ENCODE measurements at places on chromosomes 11 and 22. TPM values are rescaled to one million over a fixed set of nuclear protein-coding genes. Genes with fewer than 3 reads are reported as not detected.

DNA sequence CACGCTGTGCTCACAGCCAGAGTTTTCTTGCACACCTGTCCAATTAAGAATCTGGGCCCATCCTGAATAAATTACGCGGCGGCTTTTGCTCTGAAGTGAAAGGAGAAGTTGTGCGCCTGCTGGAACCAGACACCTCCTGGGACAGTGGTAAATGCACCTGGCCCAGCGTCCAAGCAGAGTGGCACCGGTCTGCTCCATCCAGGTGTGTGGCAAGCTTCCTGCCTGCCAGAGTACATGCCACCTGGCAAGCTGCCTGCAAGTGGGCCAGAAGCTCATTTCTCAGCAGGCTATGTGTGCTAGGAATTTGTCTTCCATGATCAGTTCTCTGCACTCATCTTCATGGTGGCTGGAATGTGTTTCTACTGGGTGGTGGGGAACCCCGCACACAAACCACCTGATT, 660.6 kb downstream of the ETS1 start:
- H3K27ac ChIP-seq = no peak overlapping the region
- no peaks in the 10 kb centered on the region for H3K27me3 ChIP-seq
- no peaks in the 10 kb centered on the region for H3K36me3 ChIP-seq
- H3K4me1 ChIP-seq = no peaks in the 10 kb centered on the region
- H3K4me3 ChIP-seq = no peak overlapping the region

DNA sequence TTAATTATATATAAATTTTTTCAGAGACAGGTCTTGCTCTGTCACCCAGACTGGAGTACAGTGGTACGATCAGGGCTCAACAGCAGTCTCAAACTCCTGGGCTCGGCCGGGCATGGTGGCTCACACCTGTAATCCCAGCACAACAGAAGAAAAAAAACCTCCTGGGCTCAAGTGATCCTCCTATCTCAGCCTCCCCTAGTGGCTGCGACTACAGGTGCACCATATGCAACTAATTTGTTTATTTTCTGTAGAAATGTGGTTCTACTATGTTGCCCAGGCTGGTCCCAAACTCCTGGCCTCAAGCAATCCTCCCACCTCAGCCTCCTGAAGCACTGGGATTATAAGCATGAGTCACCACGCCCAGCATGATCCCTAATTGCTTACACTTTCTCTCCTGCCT, 56.1 kb upstream of the SLC35C1 start:
- no peak overlapping the region for H3K27ac ChIP-seq
- no peak overlapping the region for H3K4me3 ChIP-seq
- H3K4me1 ChIP-seq = peaks cover 19% of the 10 kb centered on the region
- H3K36me3 ChIP-seq = no peaks in the 10 kb centered on the region
- no peaks in the 10 kb centered on the region for H3K27me3 ChIP-seq

DNA sequence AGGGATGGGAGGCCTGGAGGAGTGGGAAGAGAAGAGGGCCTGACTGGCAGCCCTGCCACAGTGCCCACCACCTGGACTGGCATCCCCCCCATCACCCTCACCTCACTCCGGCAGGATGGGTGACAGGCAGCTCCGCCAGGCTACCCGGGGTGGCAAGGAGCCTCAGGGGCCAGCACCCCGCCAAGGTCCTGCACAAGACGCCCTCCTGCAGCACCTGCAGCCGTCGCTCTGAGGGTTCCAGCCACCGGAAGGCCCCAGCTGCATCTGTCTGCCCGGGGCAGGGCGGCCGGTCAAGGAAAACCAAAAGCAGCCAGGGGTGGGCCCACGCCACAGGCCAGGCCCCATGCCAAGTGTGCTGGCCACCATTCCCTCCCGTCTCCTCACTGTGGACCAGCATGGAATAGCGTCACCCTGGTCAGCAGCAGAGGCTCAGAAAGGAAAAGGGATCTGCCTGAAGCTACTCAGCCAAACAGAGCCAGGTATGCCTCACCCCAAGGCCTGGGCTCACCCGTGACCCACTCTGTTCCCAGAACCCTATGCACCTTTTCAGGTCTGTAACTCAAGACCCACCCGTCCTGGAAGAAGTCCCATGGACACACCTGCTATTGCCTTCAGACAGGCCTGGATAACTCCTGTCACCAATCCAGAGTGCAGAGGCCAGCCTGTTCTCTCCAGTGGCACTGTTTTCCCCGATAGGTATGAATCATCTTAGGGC, 7.0 kb downstream of the RHBDD3 start:
- H3K36me3 ChIP-seq = peaks cover 8% of the 10 kb centered on the region
- no peak for DNase-seq
- no peaks in the 10 kb centered on the region for H3K27me3 ChIP-seq
- H3K27ac ChIP-seq = no peak overlapping the region

- no peaks in the 10 kb centered on the region for H3K36me3 ChIP-seq
- H3K27me3 ChIP-seq = no peaks in the 10 kb centered on the region
- DNase-seq = peak; percentile 95
- H3K27ac ChIP-seq = peak overlapping the region; percentile 92
- no peak overlapping the region for H3K4me3 ChIP-seq
These were observed 79.1 kb upstream of the KCNQ1OT1 start for GRCh38 chr11:2778630-2779498.

MFRP gene
- total RNA-seq = not detected

DNA sequence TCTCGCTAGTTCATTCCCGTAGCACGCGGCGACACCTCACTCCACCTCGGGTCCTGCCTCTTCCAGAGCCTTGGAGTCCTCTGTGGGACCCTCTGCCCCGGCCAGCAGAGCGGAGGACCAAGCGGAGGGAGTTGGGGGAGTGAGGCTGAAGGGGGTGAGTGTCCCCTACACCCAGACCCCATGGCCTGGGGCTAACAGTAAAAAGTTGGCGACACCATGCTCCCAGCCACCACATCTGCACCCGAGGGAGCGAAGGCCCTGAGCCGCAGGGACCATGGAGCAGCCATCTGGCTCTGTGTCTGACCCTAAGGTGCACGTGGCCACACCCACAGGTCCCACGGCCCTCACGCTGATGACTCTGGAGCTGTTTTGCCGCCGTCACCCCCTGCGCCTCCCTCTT, 293.8 kb downstream of the BRD1 start:
- no peak for DNase-seq
- no peaks in the 10 kb centered on the region for H3K4me1 ChIP-seq
- no peak overlapping the region for H3K27ac ChIP-seq
- no peaks in the 10 kb centered on the region for H3K36me3 ChIP-seq

TTLL1 gene
- 38.2 TPM for total RNA-seq

- no peak for DNase-seq
- H3K4me1 ChIP-seq = peaks cover 15% of the 10 kb centered on the region
- no peaks in the 10 kb centered on the region for H3K36me3 ChIP-seq
- H3K27ac ChIP-seq = no peak overlapping the region
These were observed 2.4 kb downstream of the BSX start for GRCh38 chr11:122979103-122979814.

WNT11 gene
- total RNA-seq = 114 TPM

CLTCL1 gene
- 12.2 TPM for total RNA-seq

- H3K27me3 ChIP-seq = no peaks in the 10 kb centered on the region
- peak; percentile 8 for DNase-seq
- no peak overlapping the region for H3K4me3 ChIP-seq
- peaks cover under 1% of the 10 kb centered on the region for H3K36me3 ChIP-seq
These were observed 202.0 kb downstream of the PGR start for GRCh38 chr11:100927579-100927978.

OR52I2 gene
- not detected for total RNA-seq

MISFA gene
- 3.6 TPM for total RNA-seq

PGM2L1 gene
- total RNA-seq = 5.4 TPM

REXO2 gene
- total RNA-seq = 62.8 TPM

DNA sequence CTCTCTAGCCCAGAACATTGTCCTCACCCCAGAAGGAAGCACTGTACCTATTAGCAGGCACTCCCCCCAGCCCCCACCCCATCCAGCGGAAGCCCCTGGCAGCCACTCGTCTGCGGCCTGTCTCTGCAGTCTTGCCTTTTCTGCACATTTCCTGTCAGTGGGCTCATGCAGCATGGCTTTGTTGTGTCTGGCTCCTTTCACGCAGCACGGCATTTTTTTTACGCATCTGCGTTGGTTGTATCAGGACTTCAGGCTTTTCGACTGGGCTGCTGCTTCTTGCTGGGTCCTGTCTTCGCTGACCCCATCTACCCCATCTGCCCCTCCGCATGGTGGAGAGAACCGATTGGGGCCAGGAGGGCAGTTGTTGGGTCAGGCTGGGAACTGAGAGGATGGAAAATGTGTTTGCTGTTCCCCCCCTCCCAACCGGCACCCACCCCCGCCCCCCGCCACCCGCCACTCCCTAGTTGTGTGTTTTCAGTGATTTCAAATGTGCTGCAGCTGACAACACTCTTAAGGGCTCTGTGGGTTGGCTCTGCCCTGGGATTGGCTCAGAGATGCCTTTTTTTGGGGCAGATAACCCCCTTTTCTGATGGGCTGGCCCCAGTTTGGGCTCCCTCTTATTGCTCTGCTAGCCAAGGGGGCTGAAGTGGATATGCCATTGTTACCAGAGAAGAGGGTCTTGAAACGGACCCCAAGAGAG, 110.0 kb downstream of the KIAA1671 start:
- H3K36me3 ChIP-seq = no peaks in the 10 kb centered on the region
- peak overlapping the region; percentile 54 for H3K27ac ChIP-seq
- H3K4me3 ChIP-seq = no peak overlapping the region
- no peaks in the 10 kb centered on the region for H3K4me1 ChIP-seq
- no peaks in the 10 kb centered on the region for H3K27me3 ChIP-seq

GRCh38 chr11:2390725-2391151, 9.8 kb upstream of the TSSC4 start:
- H3K27me3 ChIP-seq = no peaks in the 10 kb centered on the region
- H3K36me3 ChIP-seq = no peaks in the 10 kb centered on the region
- H3K4me3 ChIP-seq = no peak overlapping the region
- no peak overlapping the region for H3K27ac ChIP-seq
- H3K4me1 ChIP-seq = peaks cover 6% of the 10 kb centered on the region

GRAP2 gene
- total RNA-seq = 0.09 TPM

- no peak overlapping the region for H3K4me3 ChIP-seq
- H3K27ac ChIP-seq = peak overlapping the region; percentile 6
- H3K36me3 ChIP-seq = no peaks in the 10 kb centered on the region
- H3K4me1 ChIP-seq = peaks cover 8% of the 10 kb centered on the region
- H3K27me3 ChIP-seq = no peaks in the 10 kb centered on the region
These were observed 87.0 kb downstream of the DLG2 start for GRCh38 chr11:85540181-85540580.

GRCh38 chr11:134331354-134332188, at the start of gene GLB1L2:
GLB1L2 (plus strand) TSS chr11:134331988; CDS start chr11:134332062, 74 bp downstream.
- H3K27ac ChIP-seq = no peak within 1 kb of the TSS
- peak; percentile 87 for DNase-seq
- H3K36me3 ChIP-seq = no peaks in the 10 kb centered on the region
- peaks cover 62% of the 10 kb centered on the region for H3K27me3 ChIP-seq
- peaks cover 4% of the 10 kb centered on the region for H3K4me1 ChIP-seq
- H3K4me3 ChIP-seq = peak within 1 kb of the TSS; percentile 36

TRIM29 gene
- not detected for total RNA-seq

DNA sequence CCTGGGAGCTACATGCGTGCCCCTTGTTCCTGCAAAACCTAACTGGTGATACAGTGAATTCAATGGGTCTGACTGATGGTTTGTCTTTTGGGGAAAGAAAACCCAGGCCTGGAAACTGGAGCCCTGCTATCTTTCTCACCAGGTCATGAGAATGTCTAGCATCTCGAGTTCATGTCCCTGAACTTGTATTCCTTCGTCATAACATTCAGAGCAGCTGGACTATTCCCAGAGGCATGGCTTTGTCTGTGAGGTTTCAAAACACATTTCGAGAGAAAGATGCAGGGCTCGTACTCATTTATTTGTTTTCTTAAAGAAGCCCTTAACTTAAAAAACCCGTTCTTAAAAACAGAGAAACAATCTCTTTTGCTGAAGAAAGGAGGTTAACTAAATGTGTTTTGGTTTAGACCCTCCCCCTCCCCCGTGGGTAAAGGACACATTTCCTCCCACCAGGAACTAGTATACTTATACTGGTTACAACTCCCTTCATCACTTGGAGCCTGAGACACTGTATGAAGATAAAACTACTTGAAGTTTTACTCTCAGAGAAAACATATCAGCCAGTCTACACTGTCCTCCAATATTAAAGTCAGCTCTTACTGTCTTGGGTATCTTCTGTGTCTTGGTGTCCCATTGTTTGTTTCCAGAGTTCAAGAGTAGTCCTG, 43.2 kb downstream of the ME3 start:
- no peaks in the 10 kb centered on the region for H3K36me3 ChIP-seq
- no peak for DNase-seq
- H3K4me1 ChIP-seq = peaks cover 13% of the 10 kb centered on the region

GRCh38 chr22:29719899-29720645, at the start of gene CABP7:
CABP7 (plus strand) TSS chr22:29720003; CDS start chr22:29720425, 422 bp downstream.
- peak; percentile 45 for DNase-seq
- peaks cover 81% of the 10 kb centered on the region for H3K27me3 ChIP-seq
- H3K4me3 ChIP-seq = peak within 1 kb of the TSS; percentile 25
- H3K36me3 ChIP-seq = no peaks in the 10 kb centered on the region

OR5P2 gene
- total RNA-seq = not detected

GRCh38 chr11:94131718-94132115, 3.1 kb downstream of the PANX1 start:
- H3K27me3 ChIP-seq = no peaks in the 10 kb centered on the region
- H3K27ac ChIP-seq = no peak overlapping the region
- peaks cover 17% of the 10 kb centered on the region for H3K4me1 ChIP-seq
- no peak overlapping the region for H3K4me3 ChIP-seq

MPEG1 gene
- total RNA-seq = not detected

DNA sequence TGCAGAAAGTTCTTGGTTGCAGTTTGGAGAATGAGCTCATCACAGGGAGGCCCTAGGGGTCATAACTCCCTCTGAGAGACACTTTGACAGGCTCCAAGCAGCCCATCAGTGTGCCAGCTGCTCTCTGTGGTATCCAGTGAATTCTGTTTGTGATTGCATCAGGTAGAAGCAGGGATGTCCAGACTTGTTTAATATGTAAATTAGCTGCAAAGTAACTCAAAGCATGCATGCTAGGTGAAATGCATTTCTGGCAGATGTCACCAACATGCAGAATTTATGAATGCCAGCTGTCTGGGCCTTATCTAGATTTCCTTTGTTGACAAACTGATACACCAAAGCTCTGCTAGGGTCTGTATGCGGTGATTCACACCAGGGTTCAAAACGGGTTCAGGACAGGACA, 123.6 kb upstream of the MTNR1B start:
- H3K4me3 ChIP-seq = no peak overlapping the region
- no peaks in the 10 kb centered on the region for H3K36me3 ChIP-seq
- no peaks in the 10 kb centered on the region for H3K4me1 ChIP-seq
- no peaks in the 10 kb centered on the region for H3K27me3 ChIP-seq

GRCh38 chr22:45870011-45870410, 107.0 kb downstream of the WNT7B start:
- peaks cover 6% of the 10 kb centered on the region for H3K4me1 ChIP-seq
- H3K27ac ChIP-seq = no peak overlapping the region
- no peak overlapping the region for H3K4me3 ChIP-seq
- peaks cover 73% of the 10 kb centered on the region for H3K27me3 ChIP-seq
- H3K36me3 ChIP-seq = no peaks in the 10 kb centered on the region

- H3K27me3 ChIP-seq = peaks cover 2% of the 10 kb centered on the region
- no peak overlapping the region for H3K27ac ChIP-seq
- DNase-seq = no peak
- H3K36me3 ChIP-seq = no peaks in the 10 kb centered on the region
- H3K4me1 ChIP-seq = no peaks in the 10 kb centered on the region
These were observed 5.8 kb upstream of the BRD1 start for GRCh38 chr22:49833340-49834007.

- no peak for DNase-seq
- H3K27ac ChIP-seq = no peak overlapping the region
- H3K4me3 ChIP-seq = no peak overlapping the region
- H3K27me3 ChIP-seq = no peaks in the 10 kb centered on the region
These were observed 497.1 kb downstream of the BRD1 start for GRCh38 chr22:49330421-49331222.

- peaks cover 13% of the 10 kb centered on the region for H3K4me1 ChIP-seq
- peak overlapping the region; percentile 71 for H3K27ac ChIP-seq
- H3K27me3 ChIP-seq = no peaks in the 10 kb centered on the region
- no peak for DNase-seq
These were observed 1.1 kb downstream of the TM7SF2 start for GRCh38 chr11:65112546-65113360.

GRCh38 chr11:64697663-64698375, 25.2 kb downstream of the NRXN2 start:
- peaks cover 36% of the 10 kb centered on the region for H3K27me3 ChIP-seq
- H3K4me1 ChIP-seq = no peaks in the 10 kb centered on the region
- no peak overlapping the region for H3K27ac ChIP-seq

All from cardiac muscle cell (in vitro differentiated cells and primary cell).